Glutamatergic neuron (in vitro differentiated cells): ENCODE measurements at places on chromosomes 12 and 14.

GRCh38 chr14:23381871-23382270 is 5.0 kb downstream of the CMTM5 start:
- no peak for DNase-seq

DNA sequence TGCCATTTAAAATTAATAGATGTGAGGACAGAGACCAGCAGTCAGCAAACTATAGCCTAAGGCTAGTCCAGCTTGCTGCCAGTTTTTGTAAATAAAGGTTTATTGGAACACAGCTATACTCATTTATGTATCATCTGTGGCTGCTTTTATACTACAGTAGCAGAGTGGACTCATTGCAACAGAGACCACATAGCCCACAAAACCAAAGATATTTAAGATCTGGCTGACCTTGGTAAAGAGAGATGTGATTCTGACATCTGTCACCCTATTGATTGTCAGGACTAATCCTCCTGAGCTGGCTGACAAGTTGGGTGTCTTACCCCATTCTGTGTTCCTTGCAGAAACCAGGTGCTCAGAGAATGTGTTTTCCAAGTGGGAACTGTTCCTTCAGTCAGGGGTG is 99.9 kb downstream of the BEGAIN start:
- no peak for DNase-seq

DNA sequence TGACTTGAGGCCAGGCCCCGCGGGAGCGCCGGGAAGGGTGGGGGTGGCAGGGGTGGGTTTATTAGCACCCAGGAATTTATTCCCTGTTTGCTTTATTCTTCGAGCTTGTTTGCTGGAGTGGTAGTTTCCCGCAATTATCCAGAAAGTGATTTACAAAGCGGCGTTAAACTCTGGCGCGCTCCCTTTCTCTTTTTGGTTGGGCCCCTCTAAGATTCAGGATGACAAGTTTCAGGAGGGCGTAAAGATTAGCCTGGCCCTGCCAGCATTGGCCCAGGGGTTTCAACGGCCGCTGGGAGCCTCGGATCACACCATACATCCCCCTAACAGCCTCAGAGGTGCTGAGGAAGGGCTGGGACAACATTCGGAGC is 444 bp upstream of the NKX2-8 start:
- no peak for DNase-seq

DNA sequence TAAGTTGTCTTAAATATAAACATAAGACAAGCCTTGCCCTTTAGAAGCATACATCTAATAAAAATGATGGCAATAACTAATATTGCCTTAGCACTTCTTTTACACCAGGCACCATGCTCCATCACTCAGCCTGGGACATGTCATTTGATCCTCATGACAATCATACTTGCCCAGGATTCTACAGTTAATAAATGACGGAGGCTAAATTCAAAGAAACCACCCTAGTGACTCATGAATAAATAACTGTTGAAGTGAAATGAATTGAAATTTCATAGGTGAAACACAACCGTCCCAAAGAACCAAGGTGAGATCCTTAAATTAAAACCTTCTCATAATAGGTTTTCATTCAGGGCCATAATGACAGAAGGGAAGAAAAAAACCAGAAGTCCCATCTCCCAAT is 89.5 kb downstream of the GRIN2B start:
- no peak for DNase-seq

- no peak for DNase-seq
Observed at GRCh38 chr12:93442411-93443340, 929 bp upstream of the UBE2N start.

DNA sequence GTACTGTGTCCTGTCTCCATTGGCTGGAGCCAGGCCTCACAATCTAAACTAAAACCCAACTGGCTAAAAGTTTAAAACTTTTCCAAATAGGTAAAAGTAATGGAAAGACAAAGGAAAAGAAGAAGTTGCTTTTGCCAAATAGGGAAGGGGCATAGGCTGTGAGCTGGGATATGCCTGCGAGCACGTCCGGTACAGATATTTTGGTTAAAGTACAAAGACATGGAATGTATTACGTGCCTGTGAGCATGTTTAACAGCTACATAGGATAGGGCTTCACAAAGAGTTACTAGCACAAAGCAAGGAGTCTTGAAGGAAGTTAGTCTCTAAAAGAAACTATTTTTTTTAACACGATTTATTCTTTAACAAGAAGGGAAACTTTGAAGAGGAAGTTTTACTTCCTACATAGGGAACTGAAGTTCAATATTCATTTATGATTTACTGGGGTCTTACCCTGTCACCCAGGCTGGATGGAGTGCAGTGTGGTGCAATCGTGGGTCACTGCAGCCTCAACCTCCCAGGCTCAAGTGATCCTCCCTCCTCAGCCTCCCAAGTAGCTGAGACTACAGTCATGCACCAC is 41.9 kb upstream of the INF2 start:
- DNase-seq = no peak

DNA sequence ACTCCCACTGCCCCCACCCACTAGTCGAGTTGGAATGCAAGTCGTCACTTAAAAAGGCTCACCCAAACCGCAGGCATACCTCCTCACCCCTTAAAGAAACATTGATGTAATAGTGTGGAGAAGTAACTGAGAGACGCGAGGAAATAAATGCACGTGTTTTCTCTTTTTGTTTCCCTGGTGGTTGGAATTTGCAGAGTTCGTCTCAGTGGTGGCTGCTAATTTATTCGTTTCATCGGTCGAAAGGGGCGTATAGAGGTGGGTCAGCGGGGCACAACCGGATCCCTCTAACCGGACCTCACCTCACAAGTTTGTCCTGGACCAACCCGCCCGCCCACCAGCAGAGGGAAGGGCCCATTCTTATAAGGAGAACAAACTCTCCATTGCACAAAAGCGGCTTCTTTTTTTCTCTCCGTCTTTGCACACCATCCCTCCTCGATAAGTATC is 5.0 kb upstream of the NPAS3 start:
- DNase-seq = no peak

DNA sequence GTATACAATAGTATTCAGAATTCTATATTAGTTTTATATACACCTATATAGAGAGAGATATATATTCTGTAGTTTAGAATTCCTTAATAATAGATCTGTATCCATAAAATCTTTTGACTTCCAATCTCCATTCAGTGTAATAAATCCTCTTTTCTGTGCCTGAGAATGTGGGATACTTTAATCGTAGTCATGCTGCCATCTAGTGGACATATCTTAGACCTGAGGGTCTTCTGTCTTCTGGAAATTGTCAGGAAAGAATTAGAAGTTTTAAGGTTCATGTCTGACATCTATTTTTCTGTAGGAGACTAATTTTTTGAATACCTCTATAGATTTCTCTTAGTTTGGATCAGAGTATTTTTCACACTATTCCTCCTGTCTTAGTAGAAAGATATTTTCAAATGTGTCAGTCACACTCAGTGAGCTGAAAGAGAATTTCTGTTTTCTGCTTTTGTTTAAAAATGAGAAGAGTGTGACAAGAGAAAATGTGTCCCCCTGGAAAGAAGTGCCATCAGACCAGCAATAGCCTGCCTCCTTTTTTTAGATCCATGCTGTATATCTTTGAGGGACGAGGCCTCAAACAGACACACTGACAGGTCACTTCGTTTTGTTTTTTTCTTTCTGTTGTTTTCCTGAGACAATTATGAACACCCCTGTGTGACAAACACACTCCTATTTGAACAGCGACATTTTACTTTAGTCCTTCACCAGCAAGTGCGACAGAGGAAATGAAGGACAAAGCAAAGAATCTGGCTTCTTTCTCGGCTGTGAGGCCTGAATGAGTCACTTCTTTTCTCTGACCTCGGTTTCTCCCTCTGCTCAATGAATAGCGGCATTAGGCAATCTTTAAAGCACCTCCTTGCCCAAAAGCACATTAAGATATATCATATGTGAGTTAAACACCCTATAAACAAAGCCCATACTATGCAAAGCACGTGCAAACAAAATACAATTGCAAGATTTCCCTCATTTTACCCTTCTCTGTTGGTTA is 96.3 kb downstream of the GALC start:
- DNase-seq = no peak

- DNase-seq = no peak
Observed at GRCh38 chr12:52984136-52984535, 22.1 kb upstream of the EIF4B start.

DNA sequence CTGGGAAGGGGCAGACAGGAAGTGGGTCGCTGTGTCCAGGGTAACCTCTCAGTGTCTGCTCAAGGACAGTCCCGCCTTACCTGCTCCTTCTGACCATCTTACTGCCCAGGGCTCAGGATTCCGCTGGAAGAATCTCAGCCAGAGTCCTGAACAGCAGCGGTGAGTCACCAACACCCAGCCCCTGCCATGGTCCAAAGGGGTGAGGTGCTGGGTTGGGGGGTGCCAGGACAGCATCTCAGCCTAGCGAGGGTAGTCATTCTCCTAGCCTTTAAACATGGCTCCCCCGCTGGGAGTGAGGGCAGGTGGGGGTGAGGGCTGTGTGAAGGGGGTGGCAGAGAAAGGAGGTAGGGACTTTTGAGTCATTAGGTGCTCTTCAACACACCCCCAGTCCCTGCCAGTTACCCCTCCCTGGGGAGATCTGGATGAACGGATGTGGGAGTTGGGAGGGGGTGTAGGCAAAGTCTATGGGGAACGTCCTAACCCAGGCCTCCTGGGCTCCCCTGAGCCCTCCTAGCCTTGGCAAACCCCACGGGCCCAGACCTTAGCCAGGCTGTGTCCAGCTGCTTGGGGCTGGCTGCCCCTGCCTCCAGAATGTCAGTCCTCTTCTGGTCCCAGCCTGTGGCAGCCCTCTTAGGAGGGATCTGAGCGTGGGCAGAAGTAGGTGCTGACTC is 2.5 kb downstream of the TAMALIN start:
- no peak for DNase-seq

DNA sequence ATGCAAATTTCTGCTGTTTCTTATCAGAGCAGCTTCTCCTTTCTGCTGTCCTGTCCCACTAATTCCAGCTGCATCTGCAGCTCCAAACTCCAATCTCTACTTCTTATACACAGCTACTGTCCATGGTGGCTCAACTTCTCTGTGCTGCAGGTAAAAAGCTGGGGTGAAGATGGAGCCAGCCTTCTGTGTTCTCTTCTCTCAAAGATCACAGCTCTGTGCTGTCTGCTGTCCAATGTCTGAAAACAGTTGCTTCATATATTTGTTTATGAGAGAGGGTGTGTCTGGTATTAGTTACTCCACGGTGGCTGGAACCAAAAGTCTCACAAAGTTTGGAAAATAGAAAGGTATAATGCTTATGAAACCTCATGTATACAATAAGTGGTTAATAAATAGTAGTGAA is 445.8 kb upstream of the TBX3 start:
- DNase-seq = no peak

- no peak for DNase-seq
Observed at GRCh38 chr12:20028033-20028432, 340.3 kb upstream of the PDE3A start.

DNA sequence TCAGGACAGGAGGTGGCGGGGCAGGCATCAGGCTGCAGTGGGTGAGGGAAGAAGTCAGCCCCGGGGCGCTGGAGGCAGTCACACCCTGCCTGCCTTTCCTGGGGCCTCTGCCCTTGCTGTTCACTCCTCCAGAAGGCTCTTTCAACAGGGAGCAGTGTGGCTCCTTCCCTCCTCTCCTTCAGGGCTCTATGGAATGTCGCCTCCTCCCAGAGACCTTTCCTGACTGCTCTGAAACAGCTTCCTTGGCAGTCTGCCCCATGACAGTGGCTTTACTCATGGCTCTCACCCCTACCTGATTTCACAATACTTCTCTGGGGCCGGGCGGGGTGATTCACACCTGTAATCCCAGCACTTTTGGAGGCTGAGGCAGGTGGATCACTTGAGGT is 7.1 kb downstream of the RHOF start:
- DNase-seq = no peak

- no peak for DNase-seq
Observed at GRCh38 chr12:104686196-104686595, 229.4 kb downstream of the CHST11 start.

DNA sequence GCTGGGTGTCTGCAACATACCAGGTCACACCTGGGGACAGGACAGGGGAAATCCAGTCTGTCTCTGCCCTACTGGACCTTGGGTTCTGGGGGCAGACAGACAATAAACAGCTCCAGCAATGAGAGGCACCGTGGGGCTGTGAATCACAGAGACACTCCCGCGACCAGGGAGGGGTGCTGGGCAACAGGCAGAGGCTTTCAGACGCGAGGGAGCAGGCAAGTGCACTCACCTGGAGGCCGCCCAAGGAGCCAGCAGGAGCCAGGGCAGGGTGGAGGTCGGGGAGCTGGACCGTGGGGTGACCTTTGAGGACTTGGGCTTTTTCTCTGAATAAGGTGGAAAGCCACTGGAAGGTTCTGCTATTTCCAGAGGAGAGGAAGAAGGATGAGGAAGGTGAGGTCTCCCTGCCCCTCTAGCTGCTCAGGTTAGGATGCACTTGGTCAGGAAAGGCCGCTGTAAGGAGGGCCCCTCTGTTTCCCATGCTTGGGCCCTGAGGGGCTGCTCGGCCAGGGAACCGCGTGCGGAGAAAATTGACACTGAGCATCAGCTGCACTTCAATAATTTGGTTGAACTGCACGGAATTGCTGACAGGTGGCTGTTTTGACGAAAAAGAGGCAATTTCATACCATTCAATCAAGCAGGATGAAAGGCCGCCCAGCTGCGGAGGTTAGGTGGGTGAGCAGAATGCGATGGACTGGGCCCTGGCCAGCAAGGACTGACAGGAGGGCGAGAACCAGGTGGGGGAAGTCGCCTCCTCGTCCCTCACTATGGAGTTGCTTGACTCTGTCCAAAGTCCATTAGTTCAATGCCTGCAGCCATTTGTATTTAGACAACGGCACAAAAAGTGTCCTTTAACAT is 42.2 kb downstream of the JAG2 start:
- DNase-seq = no peak

DNA sequence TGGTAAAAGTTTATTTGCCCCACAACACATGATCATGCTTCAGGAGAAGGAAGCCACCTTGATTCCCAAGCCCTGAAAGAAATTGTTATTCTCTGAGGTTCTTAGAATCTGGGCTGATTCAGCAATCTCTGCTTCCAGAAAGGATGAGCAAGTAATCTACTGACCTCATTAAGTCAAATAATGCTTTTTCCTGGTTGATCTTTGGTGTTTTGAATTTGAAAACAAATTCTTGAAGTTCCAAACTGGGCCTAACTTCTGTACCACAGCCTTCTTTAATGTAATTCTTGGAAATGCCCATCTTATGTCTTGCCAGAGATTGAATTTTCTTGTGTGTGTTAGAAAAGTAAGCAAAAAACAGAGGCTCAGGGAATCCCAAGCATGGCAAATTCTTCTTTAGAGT is 319.2 kb upstream of the DDHD1 start:
- no peak for DNase-seq

- DNase-seq = no peak
Observed at GRCh38 chr12:124165695-124166094, 129.2 kb upstream of the RFLNA start.
